ENCODE measurements at places on chromosomes 13 and 19.

DNA sequence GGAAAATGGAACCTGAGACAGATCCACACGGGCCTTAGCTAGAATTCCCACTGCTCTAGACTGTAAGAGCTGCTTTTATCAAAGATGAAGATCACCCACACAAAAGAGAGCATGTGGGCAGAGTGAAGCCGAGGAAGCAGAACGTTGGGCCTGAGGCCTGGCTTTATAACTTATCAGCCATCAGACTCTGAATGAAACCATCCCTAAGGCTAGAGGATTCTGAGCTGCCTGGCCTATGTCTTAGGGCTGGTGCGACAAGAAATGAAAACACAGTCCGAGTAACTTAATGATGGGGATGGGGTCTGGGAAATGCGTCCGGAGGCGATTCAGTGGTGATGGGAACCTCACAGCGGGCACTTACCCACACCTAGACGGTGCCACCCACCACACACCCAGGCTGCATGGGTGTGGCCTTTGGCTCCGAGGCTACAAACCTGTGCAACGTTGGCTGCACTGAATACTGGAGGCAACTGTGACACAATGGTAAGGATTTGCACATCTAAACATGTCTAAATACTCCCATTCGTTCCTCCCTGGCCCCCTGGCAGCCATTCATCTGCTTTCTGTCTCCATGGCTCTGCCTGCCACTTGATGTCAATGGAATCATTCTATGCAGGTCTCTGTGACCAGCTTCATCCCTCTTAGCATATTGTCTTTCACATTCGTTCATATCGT lies 62.0 kb downstream of the SLC15A1 start:
- DNase-seq, result no peak

DNA sequence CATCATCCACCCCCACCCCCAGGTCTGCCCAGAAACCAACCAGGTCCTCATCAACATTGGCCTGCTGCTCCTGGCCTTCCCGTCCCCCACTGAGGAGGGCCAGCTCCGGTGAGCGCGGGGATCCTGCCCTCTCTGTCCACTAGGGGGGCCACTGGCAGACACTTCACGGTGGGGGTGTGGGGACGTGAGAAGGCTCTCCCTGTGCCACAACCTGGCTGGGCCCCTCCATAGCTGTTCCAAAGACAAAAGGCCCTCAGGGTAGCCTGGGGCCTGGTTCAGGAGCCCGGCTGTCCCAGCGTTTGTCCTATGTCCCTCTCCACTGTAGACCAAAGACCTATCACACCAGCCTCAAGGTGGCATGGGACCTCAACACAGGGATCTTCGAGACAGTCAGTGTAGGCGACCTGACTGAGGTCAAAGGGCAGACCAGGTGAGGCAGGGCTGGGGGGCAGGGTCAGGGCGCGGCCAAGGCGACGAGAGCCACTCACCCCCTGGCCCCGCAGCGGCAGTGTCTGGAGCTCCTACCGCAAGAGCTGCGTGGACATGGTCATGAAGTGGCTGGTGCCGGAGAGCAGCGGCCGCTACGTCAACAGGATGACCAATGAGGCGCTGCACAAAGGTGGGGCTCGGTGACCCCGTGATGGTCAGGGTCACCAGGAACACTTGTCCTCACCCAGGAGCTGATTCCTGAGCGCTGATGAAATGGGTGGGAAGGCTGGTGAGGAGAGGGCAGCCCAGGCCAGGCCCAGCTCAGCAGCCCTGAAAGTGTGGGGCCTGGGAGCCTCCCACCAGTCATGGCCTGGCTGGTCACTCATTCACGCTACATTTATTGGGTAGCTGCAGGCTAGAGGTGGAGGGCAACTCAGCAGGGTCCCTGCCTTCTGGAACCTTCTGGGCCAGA lies 7.9 kb downstream of the DCAF15 start:
- no peak for DNase-seq

GRCh38 chr19:51598159-51598915 lies 27.3 kb downstream of the ZNF175 start:
- no peak for DNase-seq

GRCh38 chr13:112183532-112184090 lies 116.7 kb downstream of the SOX1 start:
- no peak for DNase-seq

GRCh38 chr19:2720777-2721569 lies at the start of gene DIRAS1:
Gene DIRAS1, minus strand, starts transcription at chr19:2721372. Its CDS starts 3,566 bp downstream, at chr19:2717806.
- no peak for DNase-seq

DNA sequence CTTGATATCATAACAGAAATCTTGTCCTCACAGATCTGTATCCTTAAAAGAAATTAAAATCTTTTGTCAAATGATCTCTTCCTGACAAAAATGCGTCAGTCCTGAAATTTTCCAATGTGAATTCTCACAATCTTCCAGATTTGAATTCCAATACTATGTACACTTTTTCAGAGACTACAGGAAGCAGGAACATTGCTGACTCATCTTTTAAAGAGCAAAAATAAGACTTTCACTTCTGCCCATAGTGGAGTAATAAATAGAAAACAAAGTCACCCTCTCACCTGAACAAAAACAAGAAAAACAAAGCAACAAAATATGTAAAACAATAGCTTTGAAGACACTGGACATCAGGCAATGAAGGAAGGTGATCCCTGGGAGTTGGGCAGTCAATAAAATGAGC lies 167.0 kb upstream of the IPO5 start:
- no peak for DNase-seq

GRCh38 chr13:100898431-100898830 lies 223.8 kb upstream of the TMTC4 start:
- DNase-seq, result no peak

DNA sequence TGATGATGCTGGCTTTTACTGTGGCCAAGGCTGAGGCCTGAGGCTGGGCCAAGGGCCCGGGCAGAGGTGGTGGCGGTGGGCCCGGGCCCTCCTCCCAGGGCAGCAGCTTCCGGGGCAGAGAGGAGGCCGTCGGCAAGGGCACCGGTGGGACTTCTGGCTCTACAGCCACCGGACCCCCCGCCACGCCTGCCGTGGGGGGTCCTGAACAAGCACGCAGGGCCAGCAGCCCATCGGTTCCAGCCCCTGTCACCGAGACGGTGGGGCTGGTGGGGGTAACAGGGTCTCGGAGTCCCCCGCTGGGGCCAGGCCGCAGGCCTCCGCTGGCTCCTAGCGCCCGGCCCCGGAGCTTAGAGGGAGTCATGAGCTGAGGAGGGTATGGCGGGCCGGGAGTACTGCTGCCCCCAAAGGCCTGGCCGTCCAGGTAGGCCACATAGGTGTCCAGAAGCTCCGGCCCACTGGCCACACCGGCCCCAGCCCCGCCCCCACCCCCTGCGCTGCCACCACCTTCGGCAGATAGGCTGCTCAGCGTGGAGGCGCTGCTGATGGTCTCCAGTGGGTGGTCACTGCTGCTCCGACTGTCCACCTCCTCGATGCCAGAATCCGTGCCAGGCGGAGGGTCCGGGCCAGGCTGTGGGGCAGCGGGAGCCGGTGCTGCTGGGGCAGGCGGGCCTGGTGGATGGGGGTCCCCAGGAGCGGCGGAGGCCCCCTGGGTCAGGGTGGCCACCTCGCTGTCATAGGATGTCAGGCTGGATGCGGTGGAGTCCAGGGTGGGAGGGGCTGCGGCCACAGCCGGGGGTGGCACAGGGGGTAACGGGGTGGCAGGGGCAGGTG lies 17.3 kb downstream of the C19orf81 start:
- no peak for DNase-seq

- DNase-seq, result no peak
These were observed 64.8 kb upstream of the DOCK9 start for GRCh38 chr13:99042521-99043250.

- DNase-seq, result no peak
These were observed 480.7 kb downstream of the MYO16 start for GRCh38 chr13:109110159-109110558.

DNA sequence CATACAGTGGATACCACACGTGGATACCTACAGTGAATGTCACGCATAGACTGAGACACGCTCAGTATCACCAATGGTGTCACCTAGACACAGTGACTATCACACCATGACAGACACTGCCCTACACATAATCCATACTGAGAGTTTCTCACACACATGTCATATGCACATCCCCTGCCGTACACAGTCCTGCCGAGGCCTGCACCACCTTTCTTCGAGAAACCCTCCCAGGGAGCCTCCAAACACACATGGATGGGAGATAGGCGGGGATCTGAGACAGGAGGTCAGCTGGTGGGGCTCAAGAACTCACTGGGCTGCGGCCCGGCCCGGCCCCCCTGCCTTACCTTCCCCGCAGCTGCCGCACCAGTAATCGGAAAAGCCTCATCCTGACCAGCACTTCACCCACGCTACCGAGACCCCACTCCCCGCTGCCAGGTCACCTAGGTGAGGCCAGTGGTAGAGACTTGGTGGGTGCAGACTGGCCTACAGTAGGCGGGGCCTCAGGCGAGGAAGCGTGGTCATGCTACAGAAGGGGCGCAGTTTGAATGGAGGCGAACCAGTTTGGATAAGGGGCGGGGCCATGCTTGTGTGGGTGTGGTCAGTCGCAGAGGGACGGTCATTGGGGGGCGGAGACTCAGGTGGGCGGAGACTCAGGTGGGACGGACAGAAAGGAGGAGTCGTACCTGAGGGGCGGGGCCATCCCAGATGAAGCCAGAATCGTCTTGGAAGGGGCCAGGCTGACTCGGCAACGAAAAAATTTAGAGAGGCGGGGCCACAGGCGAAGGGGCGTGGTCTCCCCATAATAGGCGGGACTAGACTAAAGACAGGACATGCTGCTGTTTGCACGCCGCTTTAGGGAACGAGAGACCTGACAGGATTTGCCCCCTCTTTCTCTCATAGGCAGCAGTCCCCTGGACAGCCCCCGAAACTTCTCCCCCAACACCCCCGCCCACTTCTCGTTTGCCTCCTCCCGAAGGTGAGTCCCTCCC lies 2.1 kb downstream of the MAST1 start:
- DNase-seq, result no peak

DNA sequence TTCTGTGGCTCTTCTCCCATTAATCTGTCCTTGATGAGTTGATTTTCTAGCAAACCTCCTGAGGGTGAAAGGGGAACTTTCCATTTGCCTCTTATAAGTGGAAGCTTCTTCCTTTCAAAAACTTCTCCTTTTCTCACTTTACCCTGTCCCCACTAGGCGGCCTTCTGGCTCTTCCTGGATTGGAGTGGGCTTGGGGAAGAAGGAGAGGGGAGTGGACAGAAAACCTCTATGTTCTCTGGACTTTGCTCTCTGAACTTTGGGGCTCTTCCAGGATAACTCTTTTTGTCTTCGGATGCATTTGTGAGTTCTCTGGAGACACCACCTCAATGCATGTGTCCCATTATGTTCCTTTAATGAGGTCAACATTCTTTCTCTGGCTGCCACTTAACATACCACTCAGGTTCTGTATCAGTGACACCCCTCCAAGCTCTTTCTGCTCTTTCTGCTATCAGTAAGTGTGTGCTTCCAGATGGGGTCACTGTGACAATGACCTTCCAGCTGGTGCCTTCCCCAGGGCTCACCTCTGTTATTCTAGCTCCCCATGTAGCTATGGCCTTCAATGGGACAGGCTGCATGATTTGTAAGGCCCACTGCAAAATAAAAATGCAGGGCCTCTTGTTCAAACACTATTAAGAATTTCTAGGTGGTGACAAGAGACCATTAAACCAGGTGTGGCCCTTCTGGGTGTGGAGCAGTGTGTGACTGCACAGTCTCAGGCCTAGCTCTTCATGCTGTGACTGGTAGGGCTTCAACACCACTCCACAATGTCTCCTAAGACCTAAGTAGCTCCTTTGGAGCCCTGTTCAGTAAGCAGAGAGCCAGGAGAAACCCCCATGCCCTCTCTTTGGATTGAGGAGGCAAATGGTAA lies 389.2 kb downstream of the EFNB2 start:
- DNase-seq, result no peak

DNA sequence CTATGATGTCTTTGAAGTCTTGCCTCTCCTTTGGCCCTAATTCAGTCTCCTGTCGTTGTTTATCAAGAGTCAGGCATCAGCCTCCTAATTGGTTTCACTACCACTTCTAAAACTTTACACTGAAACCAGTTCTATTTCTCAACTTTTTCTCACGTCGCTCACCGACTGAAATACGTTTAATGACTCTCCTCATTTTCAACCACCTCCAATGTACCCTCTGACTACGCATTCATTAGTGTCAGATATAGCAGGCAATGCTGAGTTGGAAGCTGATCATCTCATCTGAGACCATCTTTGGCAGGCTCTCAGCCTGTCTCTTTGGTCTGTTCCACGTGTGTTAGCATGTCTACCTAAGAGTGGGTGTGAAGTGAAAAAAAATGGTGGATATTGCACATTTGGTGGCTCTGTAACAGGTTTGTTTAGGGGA lies 128.1 kb downstream of the KL start:
- no peak for DNase-seq

DNA sequence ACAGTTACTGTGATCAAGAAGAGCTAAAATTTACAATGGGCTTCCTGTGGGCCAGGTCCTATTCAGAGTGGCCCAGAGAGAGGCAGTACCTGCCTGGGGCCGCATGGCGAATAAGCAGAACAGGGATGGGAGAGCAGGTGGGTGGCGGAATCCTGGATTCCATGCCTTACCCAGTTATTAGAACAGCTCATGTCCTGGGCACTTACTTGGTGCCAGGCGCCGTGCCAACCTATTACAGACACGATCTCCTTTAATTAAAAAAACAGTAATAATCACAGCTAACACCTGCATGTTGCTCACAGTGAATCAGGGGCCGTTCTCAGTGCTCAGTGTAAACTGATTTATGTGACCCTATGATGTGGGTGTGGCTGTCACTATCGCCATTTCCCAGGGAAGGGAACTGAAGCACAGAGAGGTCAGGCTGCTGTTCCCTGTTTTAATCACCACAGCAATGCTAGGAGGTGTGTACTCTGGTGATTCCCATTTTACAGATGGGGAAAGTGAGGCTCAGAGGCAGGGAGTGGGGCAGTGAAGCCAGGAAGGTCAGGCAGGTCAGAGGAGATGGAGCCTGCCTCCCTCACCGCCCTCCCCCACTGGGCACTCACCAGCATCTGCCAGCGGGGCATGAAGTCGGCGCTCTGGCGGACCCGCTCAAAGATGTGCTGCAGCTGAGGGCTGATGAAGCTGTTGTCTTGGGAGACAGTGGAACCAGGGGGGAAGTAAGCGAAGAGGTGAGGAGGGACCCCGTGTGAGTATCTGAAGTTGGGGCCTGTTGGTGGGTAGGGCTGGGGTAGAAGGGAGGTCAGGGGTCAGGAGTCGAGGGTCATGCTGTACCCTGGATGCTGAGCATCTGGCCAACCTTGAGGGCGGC lies 12.0 kb downstream of the COQ8B start:
- DNase-seq, result no peak

DNA sequence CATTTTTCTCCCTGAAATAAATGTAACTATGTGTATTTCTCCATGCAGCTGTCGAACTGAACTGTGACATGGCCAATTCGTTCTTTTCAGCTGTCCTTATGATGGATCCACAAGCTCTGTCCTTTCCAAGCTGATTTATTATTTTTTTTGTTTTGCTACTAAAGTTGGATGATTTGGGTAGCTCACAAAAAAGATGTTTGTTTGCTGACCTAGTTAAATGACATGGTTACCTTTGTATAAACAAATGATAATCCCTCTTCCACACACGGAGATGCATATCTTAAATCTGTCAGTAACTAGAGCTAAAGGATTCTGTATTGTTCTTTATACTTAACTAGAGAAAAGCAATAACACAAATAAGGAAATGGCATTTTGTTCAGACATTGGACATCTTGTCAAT lies 884.3 kb upstream of the PCDH20 start:
- no peak for DNase-seq
